ENCODE measurements at places on chromosomes 12 and 14.

DNA sequence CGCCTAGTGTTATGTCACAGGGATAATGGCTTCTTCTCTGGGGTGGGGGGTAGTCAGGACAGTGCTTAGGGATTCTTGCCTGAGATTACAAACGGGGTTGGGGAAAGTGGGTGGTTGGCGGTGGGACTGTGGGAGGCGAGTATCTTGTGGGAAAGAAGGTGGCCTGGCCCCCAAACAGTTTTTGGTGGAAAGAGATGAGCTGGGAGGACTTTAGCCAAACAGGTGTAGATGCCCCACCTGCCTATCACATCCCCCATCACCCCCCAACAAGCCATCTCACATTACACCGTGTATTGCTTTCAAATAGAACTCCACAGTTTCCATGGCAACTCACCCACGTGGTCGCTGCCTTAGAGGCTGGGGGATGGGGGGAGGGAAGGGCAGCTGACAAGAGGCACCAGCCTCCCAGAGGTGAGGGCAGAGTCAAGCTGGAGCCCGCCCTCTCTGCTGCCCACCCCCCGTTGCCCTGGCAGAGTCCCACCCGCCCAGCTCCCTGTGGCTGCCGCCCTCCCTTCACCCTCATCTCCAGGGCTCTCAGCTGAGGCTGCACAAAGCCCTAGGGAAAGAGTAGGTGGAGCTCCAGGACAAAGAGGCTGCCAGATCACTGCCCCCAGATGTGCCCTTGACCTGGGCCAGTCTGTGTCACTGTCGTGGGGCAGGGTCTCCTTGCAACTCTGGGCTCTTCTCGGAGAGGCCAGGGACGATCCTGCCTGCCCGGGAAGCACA is 98.3 kb downstream of the LRRC74A start:
- peak; percentile 52 for DNase-seq

GRCh38 chr14:73342670-73343069 is 105.4 kb downstream of the PAPLN start:
- DNase-seq: no peak

- no peak for DNase-seq
These were observed 51.0 kb downstream of the PAH start for GRCh38 chr12:102865821-102866615.

- no peak for DNase-seq
These were observed 92.7 kb downstream of the B4GALNT3 start for GRCh38 chr12:552466-552865.

GRCh38 chr14:97319691-97320090 is 522.5 kb downstream of the VRK1 start:
- no peak for DNase-seq

DNA sequence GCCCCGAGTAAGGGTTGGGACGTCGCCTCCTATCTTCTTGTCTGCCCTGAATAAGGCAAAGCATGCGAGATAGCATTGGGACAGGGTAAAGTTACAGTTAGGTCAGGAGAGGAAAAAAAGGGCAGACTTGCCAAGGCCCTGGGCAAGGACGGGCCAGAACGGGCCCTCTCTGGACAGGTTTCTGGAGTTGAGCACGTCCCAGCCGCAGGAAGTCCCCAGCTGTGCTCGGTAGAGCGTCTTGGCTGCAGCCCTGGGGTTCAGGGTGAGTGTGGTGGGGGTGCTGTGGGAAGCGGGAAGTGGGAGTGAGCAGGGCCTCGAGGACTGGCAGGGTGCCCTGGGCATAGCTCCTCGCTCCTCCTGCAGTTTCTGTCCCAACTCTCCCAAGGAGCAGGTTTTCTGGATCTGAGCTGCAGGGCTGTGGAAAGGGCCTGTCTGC is 5.4 kb downstream of the RPS6KL1 start:
- DNase-seq: no peak

- no peak for DNase-seq
These were observed 1.7 kb downstream of the CDKN1B start for GRCh38 chr12:12718853-12719252.

Measured in endothelial cell (in vitro differentiated cells).